ENCODE measurements at places on chromosomes 1 and 21.

DNA sequence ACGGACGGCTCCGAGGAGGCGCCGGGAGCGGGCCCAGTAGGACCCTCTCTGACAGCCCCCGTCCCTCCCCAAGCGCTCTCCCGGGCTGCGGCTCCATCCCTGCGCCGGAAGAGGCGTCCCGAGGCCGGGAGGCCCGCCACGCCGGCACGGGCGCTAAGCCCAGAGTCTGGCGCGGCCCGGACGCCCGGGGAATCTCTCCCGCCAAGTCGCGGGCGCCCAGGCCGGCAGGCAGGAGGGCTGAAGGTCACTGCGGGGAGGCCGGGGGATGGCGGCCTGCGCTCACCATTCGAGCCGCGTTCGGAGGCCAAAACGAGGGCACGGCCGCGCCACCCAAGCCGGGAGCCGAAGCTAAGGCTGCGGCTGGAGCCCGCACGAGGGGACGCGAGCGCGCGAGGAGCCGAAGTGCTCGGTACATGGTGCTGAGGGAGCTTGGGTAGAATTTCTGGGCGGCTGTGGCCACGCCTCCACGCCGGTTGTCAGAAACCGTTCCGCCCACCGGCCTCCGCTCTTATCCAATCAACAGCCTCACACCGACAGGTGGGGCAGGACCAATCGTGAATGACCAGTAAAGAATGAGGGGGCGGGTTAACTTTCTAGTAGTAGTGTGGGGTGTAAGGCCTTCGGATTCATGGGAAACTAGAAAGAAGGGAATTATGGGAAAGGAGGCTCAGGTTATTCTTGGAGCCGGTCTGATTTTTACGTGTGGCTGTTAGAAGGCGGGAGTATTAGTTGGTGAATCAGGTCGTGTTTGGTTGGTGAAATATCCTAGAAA lies at the start of gene FH:
FH (minus strand) TSS at position 448 of the 772 bp plus-strand sequence; CDS start at position 415, 33 bp downstream.
- DNase-seq, result peak; percentile 91

DNA sequence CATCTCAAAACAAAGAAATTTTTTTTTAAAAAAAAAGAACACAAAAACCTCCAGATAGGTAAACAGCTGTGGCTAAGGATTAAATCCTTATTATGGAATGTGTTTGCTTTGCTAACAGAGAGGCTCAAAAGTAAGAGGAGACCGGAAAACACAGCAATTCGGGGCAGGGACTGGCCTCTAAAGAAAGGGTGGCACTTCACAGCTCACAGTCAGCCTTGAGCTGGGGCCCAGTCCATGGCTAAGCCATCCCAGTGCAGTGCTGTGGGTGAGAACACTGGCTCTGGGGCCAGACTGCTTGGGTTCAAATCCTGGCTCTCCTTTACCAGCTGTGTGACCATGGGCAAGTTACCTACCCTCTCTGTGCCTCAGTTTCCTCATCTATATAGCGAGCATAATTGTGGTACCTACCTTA lies 28.2 kb downstream of the KIF17 start:
- no peak for DNase-seq

DNA sequence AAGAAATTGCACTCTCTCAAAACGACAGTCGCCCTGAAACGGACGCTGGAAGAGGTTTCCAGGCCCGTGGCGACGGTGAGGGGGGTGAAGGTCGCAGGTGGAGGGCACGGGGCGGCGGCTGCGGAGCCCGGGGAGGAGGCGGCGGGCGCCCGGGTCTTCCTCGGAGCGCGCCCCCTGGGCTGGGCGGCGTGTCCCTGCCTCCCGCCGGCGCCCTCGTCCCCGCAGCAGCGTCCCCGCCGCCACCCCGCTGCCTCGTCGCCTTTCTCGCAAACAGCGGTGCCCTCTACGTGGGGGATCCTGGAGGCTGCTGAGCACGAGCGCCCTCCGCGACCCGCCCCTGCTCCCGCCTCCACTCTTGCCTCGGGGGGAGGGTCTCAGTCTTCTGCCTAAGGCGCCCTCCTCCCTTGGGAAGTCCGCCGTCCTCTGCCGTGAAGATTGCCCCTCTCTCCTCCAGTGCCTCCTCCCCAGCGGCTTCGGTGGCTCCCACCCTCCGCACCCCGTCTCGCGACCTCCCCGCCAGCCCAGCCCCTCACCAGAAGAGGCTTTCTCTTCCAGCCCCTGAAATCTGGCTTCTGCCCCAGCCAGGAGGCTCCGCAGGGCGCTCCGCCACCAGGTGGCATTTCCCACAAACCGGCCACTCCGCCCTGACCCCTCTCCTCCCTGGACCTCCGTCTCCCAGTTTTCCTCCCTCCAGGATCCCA lies 227.4 kb downstream of the SDCCAG8 start:
- DNase-seq, result no peak

DNA sequence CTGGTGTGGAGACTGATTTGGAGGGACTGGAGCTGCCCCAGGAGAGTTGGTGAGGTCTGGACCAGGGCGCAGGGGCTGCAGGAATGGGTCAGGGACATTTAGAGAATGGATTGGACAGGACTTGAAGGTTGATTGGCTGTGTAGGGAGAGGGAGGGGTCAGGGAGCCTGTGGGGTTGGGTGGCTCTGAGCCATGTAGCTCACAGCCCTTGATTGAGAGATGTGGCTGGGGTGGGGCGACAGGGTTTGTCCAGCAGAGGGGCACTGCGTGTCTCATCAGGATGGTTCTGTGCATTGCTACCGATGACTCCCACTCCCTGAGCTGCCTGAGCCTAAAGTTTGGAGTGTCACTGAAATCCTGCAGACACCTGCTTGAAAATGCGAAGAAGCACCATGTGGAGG lies 12.1 kb downstream of the AZIN2 start:
- no peak for DNase-seq

All from activated CD4-positive, alpha-beta T cell treated with anti-CD3 and anti-CD28 coated beads, Interleukin-2, amount 50 U/mL, for 4 hours (primary cell).